ENCODE measurements at places on chromosomes 4 and X.

DNA sequence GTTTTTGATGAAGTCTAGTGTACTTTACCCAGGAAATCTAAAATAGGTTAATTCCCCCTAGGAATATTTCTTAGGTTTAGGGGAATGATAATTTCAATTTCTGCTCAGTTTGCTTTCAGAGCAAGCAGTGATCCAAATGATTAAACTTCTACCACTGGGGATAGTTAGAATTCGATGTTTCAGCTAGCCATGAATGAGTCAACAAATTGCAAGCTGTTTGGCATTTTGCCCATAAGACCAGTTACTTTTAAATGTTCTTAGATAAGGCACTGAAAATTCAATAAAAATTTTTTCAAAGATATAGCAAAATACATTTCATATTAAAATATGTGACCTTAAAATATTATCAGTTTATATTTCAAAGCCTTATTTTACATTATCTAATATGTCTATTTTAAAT is 993.6 kb downstream of the ARAP2 start:
- no peak for DNase-seq

DNA sequence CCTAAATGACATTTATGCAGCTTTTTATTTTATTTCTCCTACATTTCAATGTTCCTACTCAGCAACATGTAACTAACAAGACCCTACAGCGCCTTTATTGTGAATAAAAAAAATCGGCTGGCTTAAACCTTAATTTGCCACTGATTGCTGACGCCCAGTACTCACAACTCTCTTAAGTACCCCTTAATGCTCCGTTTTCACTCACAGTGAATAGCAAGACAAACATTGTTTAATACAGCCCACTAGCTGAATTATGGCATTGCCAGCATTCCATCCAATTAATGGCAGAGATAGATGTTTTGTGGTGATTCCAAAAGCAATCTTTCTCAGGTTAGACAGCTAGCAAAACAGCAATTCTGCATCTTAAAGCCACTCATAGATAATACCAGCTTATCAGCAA is 61.1 kb downstream of the PPARGC1A start:
- DNase-seq, result no peak

DNA sequence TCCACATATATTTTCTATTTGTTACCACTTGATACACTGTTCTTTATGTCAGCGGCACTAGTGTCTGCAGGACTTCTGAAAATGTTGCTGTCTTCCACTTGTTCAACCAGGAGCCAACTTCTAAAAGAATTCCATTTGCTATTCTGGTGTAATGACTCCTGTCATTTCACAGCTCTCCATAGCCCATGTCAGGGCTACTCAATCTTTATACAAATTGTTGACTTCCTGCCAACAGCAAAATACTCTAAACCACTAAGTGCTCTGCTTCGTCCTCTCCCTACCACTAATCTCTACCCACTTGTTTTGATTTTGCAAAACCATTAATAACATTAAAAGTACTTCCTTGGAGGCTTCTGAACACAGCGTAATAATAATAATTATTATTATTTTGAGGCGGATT is 7.2 kb downstream of the CTSO start:
- no peak for DNase-seq

GRCh38 chrX:9775930-9776329 is 10.3 kb upstream of the GPR143 start:
- DNase-seq, result no peak

DNA sequence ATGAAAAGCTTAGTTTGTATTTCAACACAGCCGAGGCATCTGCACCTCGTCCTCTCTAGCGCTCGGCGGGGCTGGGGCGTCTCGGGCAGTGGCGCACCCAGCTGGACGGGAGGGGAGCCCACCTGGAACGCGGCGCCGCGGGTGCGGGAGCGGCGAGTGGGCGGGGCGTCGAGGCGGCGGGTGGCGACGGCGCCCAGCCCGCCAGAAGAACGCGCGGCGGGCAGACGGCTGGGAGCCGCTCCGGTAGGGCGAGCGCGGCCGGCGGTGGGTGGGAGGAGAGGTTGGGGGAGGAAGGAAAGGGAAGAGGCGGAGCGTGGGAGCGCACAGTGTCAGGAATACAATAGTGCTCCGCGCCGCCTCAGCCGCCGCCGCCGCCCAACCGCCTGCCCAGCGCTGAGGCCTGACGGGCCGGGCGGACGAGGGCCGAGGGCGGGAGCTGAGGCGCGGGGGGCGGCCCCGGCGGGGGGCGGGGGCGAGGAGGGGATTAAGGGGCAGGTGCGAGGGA is at the start of gene JADE3:
JADE3 (plus strand) TSS at position 324 of the 505 bp plus-strand sequence. CDS start 72,474 bp downstream, outside the sequence.
- DNase-seq, result peak; percentile 7

- DNase-seq, result no peak
Observed at GRCh38 chr4:157221895-157222770, 1.6 kb downstream of the GRIA2 start.

DNA sequence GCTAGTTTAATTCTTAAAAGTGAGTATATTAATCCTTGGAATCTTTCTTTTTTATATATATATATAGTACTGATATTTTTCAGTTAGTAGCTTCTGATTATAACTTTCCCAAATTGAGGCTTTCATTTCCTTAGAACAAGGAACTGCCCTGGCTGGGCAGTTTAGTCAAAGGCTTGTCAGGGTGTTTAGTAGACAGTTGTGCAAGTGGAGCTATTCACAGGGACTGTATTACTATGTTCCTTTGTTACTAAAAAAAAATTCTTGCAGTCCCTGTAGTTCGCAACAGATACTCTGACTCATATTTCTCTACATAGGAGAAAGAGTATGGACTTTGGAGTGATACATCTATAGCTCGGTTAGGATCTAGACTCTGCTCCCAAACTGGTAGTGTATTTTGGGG is 20.8 kb downstream of the USO1 start:
- DNase-seq, result no peak

- no peak for DNase-seq
Observed at GRCh38 chrX:94400488-94400887, 726.5 kb downstream of the FAM133A start.

DNA sequence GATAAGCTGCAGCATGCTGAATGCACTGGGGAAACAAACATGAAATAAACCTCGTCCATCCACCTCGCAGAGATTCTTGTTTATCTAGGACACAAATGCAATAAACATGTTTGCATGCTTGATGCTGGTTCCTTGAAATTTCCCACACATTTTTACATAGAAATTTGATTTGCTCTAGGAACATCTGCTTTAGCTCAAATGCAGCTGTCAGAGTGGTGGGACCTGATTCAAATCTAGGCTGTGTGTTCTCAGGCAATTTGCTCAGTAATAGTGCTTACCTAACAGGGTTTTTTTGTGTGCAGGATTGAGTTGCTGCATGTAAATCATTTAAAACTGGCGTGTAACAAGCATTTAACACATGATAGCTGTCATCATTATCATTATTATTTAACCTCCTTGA is 293.1 kb downstream of the QDPR start:
- no peak for DNase-seq

GRCh38 chr4:117545039-117545438 is 459.7 kb upstream of the TRAM1L1 start:
- DNase-seq, result no peak

DNA sequence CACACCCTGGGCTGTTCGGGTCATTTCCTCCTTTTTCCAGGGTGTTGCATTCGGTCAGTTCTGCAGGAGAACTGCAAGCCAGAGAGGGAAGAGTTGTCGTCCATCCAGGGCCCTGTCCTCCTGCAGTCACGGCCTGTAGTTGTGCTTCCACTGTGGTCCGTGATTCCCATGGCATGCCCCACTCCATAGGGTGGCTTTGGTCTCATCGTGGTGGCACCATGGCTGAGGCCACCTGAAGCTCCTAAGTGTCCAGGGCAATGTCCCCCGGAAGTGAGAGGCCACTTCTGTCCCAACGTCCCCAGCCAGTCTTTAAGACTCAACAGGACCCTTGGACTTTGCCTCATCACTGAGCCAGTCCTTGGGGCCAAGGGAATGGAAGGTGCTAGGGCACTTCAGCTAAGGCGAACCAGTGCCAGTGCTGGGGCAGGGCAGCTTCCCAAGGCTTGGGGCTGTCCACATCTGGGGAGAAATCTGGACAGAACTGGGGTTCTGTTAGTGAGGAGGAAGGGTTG is 83.7 kb downstream of the HTRA3 start:
- DNase-seq, result no peak

DNA sequence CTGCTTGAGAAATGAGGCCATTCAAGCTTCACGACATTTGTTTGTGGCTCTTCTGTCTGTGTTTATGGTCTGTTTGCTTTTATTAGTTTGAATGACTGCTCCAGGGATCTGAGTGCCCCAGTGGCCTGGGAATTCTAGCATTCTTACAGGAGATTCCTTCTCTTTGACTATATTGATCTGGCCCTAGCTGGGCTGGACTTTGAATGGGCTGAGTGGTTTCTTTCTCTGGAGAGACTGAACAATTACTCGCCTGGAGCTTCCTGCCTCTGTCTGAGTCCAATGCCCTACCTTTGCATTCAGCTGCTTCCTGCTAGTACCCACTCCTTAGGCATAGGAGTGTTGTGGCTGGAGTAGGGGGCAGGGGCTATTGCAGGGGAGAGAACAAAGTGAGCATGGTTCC is 51.2 kb upstream of the EDA start:
- DNase-seq, result no peak

- no peak for DNase-seq
Observed at GRCh38 chr4:25307596-25307995, 5.0 kb upstream of the ZCCHC4 start.

DNA sequence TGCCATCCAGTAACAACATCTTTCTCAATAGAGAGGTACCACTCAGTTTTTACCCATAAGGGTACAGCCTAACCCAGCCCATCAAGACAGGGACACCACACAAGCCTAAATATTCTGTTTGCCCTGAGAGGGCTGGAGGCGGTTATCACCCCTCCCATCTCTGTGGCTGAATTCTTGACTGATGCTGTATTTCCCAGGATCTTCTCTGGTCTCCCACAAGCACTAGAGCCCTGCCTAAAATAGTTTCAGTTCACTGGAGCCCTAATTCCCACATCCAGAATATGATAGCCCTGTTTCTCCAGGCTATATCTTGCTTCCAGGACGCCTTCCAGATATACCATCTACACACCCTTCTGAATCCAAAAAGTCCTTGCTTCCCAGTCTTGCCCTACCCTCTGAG is 91.6 kb upstream of the NMU start:
- DNase-seq, result no peak

- peak; percentile 29 for DNase-seq
Observed at GRCh38 chr4:184845367-184846021, 19.7 kb upstream of the ACSL1 start.

GRCh38 chrX:143768976-143769375 is 48.4 kb upstream of the SPANXN2 start:
- no peak for DNase-seq

GRCh38 chrX:70592091-70592490 is 147.5 kb downstream of the DLG3 start:
- DNase-seq, result peak; percentile 43

DNA sequence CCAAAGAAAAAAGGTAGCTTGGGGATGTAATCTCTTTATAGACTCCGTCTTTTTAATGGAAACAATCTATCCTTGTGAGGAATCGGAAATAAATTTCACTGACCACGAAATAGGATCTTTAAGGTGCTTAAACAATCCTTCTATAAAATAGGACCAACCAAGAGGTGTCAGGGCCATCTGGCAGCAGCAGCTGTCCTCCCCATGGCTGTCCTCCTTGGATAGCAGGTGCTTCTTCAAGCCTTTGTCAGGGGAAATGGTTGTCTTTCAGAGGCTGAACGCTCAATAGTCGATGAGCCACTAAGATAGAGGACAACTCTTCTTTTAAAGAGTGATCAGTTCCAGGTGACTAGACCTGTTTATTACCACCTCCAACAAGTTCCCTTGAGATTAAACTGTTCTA is 231.0 kb downstream of the ADGRL3 start:
- DNase-seq, result no peak

DNA sequence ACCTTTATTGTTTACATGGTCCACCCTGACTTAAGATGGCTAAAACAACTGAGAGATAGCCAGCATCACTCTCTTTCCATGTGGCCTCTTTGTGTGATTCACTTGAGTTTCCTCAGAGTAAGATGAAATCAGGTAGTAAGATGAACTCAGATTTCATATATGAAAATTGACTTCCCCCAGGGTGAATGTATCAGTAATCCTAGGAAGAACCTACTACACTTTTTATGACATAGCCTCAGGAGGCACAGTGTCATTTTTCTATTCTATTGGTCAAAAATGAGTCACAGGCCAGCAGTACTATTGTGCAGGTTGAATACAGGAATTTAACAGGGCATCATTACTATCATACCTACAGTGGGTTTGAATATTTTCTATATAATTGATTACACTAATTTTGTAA is 14.6 kb upstream of the SULT1E1 start:
- DNase-seq, result no peak

Data from AG09319 (cell line).